ENCODE measurements at places on chromosomes 12 and 14.

DNA sequence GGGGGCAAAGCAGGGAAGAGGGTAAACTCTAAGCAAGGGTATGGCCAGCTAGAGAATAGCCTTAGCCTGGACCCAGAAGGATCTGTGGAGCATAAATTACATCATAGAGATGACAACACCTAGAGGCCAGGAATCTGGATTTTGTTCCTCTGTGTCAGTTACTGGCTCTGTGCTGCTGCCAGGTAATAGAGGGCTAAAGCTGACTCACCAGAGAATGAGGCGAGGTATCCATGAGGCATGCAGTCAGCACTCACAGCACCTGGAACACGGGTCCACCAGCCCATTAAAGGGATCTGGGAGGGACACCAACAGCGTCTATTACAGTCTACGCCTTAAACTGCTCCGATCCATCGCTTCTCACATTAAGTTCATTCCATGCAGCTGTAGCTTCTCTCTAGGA is 74.9 kb upstream of the CMKLR1 start:
- no peak for DNase-seq

DNA sequence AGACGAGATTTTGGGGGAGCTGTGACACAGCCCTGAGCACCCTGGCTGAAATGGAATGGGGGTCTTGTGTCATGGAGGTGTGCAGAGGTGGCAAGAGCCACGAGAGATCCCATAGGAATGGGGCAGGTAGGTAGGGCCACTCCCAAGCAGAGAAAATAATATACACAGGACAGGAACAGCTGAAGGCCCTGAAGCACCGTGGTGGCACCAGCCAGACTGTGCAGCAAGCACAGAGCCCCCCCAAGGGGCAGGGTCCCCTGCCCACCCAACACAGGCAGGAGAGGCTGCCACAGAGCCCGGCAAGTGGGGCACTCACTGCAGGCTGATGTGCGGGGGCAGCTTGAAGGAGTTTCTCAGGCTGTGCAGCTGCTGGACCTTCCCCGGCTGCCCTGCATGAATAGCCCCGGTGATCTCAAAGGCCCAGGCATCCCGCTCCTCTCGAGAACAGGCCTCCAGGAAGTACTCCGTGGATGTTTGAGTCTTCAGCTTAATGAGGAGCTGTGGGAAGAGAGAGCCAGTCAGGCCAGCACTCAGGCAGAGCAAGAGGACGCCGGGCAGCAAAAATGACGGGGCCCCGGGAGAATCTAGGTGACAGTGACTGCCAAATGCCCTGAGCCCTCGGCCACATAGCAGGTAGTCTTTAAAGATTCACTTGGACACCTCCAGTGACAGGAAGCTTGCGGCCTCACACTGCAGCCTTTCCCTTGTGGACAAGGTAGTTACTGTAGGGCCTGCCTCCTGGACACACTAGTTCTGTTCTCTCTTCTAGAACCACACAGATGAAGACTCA is 16.7 kb downstream of the PLEK2 start:
- DNase-seq = no peak

- no peak for DNase-seq
Observed at GRCh38 chr12:132379996-132380395, 50.6 kb upstream of the GALNT9 start.

DNA sequence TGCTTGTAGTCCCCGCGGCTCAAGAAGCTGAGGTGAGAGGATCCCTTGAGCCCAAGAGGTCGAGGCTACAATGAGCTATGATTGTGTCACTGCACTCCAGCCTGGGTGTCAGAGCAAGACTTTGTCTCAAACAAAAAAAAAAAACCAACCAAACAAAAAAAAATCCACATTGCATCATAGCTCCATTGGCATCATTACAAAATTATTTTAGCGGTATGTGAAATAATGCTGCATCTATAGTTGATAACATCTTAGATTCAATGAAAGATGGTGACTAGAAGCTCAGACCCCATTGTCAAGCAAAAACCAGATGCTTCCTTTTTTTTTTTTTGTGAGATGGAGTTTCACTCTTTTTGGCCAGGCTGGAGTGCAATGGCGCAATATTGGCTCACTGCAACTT is 14.8 kb upstream of the PTHLH start:
- DNase-seq = no peak

GRCh38 chr14:70118064-70118463 is 70.7 kb downstream of the SLC8A3 start:
- no peak for DNase-seq

GRCh38 chr12:122895320-122895703 is 612 bp downstream of the VPS37B start:
- DNase-seq = no peak

DNA sequence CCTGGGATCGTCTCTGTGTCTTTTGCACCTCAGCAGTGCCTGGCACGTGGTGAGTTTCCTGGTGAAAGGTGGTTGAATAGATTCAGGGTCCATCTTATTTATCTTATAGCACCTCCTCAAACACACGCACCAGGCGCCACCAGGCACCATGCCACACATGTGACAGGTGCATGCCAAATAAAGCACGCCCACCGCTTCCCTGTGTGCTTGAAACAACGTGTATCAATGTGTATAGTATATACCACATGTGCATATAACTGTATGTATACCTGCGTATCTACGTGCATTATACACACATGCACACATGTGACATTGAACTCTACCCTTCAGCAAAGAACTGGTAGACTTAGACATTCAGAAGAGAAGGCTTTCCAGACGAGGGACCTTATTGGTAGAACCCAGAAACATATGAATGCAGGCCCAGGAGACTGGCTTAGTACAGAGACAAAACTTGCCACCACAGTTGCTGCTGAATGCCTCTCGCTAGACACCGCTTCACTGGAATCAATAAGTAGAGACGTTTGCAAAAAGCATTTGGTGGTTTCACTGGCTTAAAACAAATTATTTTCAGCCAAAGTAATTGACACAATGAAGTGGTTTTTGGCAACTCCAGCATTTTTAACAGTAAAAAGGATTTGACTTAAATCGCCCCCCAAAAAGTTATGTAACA is 10.0 kb downstream of the EML1 start:
- no peak for DNase-seq

- DNase-seq = no peak
Observed at GRCh38 chr14:82500222-82500621, 966.6 kb upstream of the SEL1L start.
